ENCODE measurements at places on chromosomes 5 and 9.

DNA sequence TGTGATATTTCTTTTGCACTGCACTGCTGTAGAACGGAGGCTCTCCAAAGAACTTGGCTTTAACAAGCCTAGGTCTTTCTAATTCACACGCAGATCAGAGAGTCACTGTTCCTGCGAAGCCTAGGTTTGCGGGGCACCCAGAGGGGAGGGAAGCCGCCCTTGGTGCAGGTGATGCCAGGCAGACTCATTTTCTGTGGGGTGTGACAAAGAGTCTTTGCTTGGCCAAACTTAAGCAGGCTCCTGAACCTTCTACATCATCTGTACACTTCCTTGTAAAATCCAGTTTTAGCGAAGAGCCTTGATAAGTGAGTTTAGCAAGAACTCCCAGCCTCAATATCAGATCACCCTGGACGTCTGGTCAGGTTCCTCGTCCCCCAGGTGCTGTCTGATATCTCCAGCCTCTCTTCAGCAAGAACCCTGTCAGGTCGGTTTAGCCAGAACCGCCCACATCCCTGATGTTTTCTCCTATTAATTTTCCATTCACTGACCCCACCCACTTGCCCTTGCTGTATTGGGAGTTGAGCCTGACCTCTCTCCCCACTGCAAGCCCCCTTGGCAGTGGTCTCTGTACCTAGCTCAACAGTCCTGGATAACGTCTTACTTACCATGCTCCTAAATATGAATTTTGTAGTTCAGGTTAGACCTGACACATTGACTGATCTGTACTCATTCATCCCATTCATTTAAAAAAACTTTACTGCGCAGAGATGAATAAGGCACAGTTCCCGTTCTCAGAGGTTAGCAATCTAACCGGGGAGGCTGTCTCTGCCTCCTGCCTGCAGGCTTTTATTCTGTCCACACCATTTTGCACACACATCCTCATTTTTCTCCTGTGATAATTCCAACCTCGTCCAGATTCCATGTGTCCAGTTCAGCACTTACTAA, 880 bp upstream of the UBAC1 start:
- no peak for DNase-seq

DNA sequence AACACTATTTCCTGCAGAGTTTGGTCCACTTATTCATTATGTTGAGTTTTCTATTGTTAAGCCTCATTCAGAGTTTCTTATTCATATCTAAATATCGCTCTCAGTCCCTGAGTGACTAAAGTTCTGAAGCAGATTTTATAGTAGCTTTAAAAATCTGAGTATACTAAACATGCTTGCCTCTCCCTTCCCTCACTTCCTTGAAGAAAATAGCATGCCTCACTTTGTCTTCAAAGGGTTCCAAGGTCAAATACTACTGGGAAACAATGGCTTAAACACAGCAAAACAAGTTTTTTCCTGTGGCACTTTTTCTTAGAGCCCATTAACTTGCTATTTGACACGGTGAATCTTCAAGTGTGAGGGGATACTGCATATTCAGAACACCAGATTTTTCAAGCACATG, 41.1 kb upstream of the DAB2 start:
- DNase-seq = no peak

GRCh38 chr5:97923496-97923895, 740.4 kb upstream of the RIOK2 start:
- no peak for DNase-seq

DNA sequence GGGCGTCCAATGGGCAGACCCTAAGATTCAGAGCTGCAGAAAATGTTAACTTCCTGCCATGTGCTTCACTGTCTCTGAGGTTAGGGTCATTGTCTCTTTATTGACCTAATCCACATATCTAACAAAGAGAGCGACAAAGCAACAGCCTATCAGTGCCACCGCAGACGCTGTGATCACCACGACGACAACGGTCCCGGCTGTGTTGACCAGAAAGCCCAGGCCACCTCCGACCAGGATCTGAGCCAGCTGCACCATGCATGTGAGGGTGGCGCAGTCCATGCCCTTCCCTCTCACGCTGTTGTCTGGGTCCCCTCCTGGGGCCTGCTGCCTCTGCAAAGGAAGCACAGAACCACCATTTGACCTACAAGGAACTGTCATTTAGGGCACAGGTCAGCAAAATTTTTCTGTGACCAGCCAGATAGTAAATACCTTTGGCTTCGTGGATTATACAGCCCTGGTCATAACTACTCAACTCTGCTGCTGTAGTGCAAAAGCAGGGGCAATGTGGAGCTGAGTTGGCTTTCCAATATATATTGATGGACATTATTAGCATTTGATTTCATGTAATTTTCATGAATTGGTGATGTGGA, 8.5 kb downstream of the RXFP3 start:
- no peak for DNase-seq

GRCh38 chr5:176692326-176692725, 45.0 kb downstream of the TSPAN17 start:
- no peak for DNase-seq

DNA sequence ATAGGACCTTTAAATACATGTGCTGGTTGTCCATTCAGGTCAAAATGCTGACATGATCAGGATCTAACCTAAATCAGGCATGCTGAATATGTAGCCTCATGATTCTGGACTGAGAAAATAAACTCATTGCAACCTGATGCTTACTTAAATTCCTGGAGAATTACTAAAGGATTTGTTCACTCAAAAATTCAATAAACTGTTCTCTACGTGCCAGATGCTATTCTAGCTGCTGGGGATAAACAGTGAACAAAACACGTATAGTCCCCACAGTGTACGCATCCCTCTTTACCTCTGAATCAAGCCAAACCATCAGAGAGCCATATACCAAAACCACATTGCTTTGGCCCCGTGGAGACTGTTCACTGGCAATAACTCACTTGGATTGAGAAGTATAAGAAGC, 6.1 kb downstream of the SCAI start:
- no peak for DNase-seq

DNA sequence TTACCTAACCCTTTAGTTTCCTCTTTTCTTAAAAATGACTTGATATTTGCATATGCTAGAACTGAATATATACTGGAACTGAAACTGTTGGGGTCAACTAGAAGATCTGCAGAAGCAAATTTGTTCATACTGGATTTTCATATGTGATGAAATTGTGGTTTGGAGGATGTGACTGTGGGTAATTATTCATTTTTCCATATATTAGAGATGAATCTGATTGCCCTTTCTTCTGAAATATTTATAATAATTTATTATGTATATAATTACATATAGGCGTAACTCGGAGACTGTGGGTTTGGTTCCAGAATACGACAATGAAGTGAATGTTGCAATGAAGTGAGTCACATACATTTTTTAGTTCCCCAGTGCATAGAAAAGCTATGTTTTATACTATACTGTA, 149.1 kb downstream of the ATP10B start:
- no peak for DNase-seq

DNA sequence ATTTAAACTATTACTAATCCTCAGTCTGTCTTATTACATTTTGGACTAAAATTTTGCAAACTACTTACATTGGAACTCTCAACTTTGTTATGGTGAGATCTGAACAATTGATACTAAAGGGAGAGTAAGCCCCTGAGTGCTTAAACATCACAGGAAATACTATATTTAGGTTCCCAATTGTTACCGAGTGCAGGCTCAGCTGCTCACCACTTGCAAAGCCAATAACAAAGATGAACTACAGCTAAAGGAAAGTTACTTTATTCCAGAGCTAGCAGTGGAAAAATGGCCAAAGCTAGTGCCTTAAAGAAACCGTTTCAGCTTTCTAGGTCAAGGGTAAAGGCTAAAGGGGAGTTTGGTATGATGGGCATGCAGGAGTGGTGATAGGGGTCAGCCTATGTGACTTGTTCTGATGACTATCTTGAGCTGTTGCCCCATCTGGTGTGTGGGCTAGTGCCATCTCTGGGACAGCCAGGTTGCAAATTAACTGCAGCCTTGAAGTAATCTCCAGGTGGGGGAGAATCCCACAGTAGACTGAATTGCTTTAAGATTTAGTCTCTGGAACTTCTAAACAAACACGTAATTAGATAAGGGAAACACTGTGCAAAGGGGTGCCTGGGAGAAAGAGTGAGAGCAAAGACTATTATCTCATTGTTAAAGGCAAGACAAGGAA, 7.8 kb upstream of the NDUFB6 start:
- DNase-seq = no peak

DNA sequence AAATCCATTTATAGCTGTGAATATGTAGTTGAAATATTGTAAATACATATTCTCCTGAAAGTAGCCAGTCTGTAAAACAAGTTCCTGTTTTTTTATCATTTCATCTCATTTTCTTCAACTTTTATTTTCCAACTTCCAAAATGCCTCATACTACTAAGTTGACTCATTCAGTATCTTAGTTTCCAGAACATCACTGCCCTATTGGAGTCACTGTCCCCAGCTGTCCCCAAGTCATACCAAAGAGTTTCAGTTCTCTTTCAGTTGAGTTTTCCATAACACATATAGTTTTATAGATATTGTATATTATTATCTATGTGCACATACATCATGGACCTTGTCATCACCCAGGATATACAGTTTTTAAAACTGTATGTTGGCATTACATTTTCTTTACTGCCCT, 261.7 kb downstream of the CDH12 start:
- no peak for DNase-seq

DNA sequence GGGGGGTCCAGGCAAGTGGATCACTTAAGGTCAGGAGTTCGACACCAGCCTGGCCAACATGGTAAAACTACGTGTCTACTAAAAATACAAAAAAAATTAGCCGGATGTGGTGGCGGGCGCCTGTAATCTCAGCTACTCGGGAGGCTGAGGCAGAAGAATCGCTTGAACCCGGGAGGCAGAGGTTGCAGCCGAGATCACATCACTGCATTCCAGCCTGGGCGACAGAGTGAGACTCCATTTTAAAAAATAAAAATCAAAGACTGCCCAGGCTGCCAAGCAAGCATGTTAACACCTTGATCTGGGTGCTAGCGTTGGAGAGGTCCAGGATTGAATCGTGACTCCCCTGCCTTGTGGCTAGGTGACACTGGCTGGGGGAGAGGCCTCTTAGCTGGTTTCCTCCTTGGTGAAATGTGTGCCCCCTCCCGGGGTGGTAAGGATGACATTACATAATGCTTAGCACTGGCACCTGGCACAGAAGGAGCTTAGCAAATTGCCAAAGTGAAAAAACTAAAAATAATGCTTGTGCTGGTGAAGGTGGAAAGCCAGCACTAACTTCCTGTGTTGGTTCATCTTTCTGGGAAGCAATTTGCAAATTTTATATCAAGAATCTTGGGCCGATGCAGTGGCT, 2.2 kb upstream of the CIZ1 start:
- DNase-seq = no peak

GRCh38 chr5:178313316-178313715, 80.7 kb upstream of the PHYKPL start:
- DNase-seq = no peak

Measured in D721Med (cell line).